NCI-H446 (cell line): ENCODE measurements at places on chromosomes 3 and 15.

DNA sequence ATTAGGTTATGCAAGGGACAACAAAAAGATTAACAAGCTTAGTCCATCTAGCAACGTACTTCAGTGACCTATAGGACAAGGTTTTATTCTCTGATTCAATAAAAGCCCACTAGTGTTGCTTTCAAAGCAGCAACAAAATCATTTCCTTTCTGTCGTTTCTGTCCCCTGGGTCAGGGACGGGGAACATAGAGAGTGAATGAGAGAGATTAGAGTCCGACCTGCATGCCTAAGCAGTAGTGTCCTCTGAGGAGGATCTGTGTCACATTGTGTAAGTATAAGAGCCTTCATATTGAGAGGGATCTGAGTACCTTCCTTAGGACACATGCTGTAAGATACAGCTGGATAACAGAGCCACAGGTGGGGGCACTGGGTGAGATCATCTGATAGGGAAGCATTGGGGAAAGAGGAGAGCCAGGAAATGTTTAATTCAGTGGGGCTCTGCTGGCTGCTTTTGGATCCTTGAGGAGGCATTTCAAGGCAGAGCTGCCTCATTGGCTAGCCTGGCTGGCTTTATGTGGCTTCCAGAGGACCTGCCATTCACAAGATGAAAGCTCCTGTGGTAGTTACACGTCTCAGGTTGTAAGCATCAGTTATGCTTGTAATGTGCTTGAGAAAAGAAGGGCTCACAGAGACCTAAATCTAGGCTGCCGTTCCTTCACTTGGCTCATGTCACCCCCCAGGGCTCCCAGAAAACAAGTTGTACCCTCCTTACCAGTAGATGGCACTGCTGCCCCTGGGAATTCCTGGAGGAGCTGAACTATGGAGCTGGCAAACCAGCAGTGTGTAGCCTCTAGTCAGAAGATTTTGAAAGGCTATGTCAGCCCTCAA lies 2.7 kb downstream of the TMEM108 start:
- DNase-seq: peak; percentile 94

GRCh38 chr3:196169836-196170240 lies 41.4 kb downstream of the ZDHHC19 start:
- DNase-seq: no peak

DNA sequence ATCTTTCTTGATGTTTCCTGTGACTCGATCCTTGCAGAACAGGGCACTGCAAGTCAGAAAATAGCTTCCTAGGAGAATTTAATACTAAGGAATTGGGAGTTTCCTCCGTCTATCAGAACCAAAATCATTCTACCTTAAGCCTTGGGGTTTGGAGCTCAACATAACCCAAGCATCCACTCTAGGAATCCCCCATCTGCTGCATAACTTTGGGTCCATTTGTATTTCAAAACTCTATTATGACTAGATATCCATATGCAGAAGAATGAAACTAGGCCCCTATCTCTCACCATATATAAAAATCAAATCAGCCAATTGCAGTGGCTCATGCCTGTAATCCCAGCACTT lies 61.7 kb upstream of the AKAP13 start:
- no peak for DNase-seq

- DNase-seq: no peak
Measured at GRCh38 chr3:50574444-50574831, 5.1 kb downstream of the HEMK1 start.

DNA sequence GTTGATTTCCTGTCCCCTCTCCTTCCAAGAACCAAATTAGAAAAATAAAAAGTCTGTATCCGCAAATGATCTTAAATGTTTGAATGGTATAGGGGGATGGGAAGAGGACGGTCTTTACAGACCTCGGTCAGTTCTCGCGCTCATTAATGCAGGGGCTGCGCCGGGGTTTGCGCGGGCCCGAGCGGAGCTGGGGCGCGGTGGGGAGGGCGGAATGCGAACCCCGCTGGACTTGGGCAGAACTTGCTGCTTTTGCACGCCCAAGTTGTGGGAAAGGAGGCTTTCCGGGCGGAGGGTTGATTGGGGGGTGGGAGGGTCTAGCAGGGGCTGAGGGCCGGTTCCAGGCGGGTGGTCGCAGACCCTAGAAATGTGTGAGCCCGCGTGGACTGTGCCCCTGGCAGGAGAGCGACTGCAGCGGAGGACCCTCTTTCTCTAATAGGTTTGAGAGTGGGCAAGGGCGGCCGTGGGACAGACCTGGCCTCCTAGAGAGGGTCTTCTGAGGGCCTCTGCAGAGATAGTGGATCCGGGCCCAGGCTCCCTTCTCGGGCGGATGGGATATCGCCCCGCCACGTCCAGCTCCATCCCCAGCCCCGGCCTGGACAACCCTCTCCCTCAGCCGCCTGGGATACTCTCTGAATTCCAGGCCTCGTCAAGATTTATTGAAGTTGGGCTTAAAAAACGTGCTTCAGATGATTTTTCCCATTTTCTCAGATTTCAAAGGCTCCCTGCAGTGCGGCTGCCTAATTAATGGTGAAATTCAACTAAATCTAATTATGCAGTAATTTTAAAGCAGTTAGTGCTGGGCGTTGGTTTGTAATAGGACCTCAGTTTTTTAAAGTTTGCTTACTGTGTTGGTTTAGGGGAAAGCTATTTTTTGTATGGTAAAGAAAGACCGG lies 11.3 kb downstream of the NR2F2 start:
- DNase-seq: no peak

GRCh38 chr3:131928593-131928992 lies 106.2 kb downstream of the CPNE4 start:
- DNase-seq: no peak

DNA sequence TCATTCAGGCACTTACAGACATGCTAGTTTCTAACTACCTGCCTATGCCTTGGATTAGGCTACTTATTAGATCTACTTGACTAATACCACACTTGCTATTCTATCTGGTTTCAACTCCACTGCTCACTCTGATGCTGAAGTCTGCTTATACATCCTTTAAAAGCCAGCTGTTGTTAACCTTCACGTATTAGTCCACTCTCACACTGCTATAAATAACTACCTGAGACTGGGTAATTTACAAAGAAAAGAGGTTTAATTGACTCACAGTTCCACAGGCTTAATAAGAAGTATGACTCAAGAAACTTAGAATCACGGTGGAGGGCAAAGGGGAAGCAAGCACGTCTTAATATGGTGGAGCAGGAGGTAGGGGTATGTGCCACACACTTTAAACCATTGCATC lies 47.7 kb upstream of the ANKRD28 start:
- DNase-seq: no peak

DNA sequence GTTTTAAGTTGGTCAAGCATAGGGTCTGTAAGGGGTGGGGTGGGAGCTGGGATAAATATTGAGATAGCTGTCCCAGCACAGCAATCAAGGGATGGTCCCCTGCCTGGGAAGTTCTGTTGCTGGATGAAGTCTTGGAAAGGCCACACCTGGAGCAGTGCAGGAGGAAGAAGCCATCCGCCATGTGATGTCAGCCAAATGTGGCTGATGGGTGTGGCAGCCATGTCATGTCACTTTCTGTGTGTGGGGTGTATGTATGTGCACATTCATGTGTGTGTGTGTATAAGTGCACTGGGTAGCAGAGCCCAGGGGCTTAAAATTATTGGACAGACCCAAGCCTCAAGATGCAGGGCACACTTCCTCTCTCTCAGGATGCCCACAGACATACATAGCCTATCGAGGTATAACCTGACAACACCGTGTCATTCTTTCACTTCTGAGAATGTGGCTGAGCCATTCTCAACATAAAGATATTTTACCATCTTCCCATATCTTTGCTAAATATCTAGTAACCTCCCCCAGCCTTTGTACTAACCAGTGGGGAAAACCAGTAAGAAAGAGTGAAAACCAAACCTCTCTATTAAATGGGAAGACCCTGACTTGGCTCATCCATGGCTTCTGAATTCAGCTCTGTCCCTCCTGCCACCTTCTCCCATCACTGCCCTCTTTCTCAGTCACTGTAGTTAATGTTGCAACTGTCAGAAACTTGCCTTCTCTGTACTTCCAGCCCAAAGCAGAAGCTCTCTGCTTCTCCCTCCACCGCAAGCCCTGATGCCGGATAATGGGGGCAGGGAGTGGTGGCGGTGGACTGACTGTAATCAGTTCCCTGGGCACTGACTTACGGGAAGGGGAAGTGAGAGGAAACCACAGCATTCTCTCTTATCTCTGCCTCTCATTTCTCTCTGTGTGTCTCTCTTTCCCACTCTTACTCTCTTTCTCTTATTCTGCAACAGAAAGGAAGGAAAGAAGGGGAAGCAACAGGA lies 11.2 kb downstream of the TNFSF10 start:
- DNase-seq: no peak

DNA sequence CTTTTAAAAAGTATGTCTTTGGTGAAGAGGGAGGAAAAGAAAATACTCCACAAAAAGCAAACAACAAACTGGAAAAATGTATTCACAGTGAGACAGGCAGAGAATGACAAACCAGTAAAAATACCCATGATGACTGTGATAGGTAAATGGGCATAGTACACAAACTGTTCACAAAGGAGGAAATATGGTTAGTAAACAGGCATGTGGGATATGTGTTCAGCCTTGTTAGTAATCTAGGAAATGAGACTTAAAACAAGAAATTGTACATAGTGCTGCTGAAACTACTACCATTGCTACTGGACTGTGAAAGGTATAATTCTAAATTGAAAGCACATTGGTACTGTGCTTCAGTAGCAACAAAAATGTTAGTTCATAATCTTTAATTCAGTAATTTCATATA lies 50.1 kb downstream of the UBE2E2 start:
- DNase-seq: no peak

DNA sequence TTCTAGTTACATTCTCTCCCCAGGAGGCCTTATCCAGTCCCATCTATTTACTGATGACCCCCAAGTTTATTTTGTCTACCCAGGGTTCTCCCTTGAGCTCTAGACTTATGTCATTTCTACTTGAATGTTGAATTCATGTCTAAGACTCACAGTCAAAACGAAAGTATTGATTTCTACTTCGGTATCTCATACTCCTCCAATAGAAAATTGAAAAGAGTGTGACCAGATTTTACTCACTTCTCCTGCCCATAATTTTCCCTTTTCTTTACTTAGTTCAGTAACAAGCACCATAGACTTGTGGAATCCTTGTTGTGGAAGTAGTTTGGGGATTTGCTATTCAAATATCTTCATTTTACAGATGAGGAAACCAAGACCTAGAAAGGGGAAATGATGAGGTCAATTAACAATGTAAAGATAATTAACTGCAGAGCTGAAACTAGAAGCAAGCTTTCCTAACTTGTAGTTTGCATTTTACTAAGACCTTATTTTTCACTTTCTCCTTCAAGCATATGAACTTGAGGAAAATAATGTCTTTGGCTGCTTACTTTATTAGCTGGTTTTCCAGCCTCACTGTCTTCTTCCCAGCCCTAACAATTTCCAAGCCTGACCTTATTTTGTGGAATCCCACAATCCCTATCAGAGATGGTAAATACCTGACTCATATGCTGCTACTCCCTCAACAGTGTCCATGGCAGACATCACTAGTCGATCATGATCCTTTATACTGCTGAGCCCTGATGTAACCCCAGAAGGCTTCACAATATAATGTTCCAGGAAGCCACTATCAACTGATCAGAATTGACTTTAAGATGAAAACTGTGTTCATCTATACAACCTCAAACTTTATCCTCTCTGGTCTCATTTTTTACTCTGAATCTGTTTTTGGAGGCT lies 123.9 kb upstream of the AGBL1 start:
- DNase-seq: no peak

DNA sequence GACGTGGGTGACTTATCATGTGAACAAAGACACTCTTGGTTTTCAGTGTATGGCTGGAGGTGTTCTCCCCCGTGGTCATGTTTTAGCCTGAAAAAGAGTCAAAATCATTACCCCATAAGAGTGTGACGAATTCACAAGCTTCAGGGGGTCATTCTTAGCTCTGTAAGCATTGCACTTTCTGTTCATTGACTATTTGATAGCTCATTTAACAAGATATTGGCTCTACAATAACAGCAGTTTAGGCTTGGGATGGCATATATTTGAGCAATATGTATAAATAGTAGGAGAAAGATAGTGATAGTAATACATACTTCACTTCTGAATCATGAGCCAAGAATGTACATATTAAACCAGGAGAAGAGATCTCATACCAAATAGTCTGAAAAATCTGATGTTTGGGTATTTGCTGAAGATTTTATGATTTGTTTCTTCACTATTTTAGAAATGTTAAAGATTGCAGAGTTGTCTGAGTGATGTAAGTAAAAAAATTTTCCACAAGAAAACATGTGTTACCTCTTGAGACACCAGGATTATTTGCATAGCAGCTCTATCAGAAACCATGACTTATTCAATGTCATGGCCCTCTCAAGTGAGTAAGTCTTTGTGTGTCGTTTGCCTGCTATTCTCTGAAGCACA lies 996.0 kb downstream of the OTOL1 start:
- DNase-seq: no peak

DNA sequence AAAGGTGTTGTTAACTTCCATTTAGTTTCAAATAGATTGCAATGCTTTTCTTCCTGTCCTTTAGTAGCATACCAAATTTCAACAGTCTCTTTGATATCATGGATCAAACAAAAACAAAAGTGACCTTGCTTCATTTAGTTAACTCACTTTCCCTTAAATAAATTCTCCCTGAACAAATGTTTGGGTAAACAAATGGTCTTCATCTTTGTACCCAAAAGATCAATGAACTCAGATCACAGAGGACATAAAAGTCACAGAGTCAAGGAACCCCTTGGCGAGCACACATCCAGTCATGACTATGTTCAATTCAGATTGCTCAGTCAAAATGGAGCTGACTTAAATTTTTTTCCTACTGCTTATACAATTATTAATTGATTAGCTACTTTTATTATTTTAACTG lies 20.6 kb upstream of the AQP9 start:
- DNase-seq: no peak

DNA sequence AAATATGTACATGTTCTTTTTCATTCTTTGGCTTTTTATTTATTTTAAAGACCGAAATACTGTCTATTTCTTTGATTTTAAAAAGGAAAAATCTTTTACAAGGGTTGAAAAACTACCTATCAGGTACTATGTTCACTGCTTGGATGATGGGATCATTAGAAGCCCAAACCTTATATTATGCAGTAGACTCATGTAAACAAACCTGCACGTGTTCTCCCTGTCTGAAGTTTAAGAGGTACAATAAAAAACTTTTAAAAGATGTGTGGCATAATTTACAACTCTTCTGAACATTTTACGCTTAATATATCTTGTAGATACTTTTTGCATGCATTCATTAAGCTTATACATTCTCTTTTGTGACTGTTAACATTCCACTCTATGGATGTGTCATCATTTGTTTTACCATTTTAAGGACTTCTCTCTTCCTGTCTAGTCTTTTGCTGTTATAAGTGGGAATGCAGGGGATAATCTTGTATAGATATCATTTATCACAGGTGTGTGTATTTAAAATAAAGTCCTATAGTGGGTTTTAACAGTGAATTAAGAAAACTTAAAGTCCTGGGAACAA lies 6.2 kb downstream of the MGA start:
- no peak for DNase-seq

GRCh38 chr3:14289590-14290461 lies 111.2 kb downstream of the LSM3 start:
- no peak for DNase-seq
